ENCODE measurements at places on chromosomes 16 and 17.
A peak's percentile ranks its signal among the peaks of the same experiment; 100 is the strongest.

DNA sequence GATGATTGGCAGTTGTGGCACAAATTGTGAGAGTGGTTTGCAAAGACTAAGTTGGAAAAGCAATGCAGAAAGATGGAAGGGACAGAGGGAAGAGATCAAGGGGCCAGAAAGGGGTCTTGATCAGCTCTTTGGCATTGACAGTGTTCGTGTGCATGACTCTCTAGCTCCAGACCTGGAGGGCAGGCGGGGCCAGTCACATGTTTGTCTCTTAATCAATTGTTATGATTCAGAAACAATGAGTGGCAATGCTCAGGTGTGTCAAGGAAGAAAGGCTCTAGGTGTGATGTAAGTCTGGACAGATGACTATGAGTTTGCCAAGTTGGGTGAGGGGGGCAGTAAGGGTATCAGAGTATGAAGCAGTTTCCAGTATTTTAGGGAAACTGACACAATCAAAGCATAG lies 32.1 kb downstream of the WSB1 start:
- no peak for ATAC-seq

GRCh38 chr16:6309271-6309670 lies 1023.4 kb upstream of the RBFOX1 start:
- ATAC-seq = no peak

DNA sequence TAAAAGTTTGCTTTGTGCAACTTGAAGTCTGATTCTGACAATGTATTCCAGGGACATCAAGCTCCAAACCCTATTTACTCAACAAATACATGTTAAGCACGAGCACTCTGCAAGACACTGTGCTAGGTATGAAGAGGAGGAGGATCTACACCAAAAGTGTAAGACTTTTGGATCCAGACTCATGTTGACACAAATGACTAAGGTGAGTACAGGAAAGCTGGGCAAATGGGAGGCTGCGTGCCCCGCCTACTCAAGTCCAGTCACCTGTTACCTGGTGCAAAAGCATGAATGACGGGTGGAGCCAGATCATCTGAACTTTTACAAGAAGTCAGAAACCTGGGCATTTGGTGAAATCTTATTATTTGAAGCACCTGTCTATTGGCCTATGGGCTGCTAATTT lies 120.7 kb downstream of the ABCC12 start:
- ATAC-seq = no peak

- no peak for ATAC-seq
Observed at GRCh38 chr17:3955673-3955988, 8.6 kb downstream of the ATP2A3 start.

GRCh38 chr17:57562184-57562698 lies 182.9 kb downstream of the CCDC182 start:
- no peak for ATAC-seq

- ATAC-seq = peak; percentile 73
Observed at GRCh38 chr17:41811549-41812380, at the start of gene P3H4. P3H4 (minus strand) TSS chr17:41811949; CDS start chr17:41811915, 34 bp downstream.

GRCh38 chr16:74874912-74875546 lies 100.4 kb upstream of the FA2H start:
- no peak for ATAC-seq

GRCh38 chr17:30780343-30780742 lies 44.1 kb downstream of the CRLF3 start:
- ATAC-seq = no peak

DNA sequence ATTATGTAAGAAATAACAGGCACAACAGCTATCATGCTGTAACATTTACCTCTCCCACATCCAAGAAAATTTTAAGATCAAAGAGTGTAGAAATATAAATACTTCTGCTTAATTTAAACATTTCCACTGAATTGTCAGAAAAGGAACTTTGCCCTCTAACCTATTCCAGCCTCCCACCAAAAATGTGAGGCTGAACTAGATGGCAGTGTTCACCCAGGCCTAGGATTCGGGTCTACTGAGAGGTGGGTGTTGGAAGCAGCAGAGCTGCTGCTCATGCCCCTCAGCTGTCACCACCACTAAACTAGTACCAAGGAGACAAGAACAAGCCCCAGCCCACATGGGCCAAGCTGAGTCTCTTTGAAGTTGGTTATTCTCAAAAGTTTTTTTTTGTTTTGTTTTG lies 11.3 kb downstream of the CIAPIN1 start:
- no peak for ATAC-seq

GRCh38 chr17:51761105-51761504 lies 397.4 kb downstream of the CA10 start:
- no peak for ATAC-seq

GRCh38 chr16:49834531-49835151 lies 21.3 kb downstream of the ZNF423 start:
- peak; percentile 36 for ATAC-seq

GRCh38 chr16:31393056-31393455 lies at the start of gene ITGAD:
ITGAD (plus strand) TSS chr16:31393335; CDS start chr16:31393361, 26 bp downstream.
- no peak for ATAC-seq

- ATAC-seq = no peak
Observed at GRCh38 chr17:75485688-75486087, 29.3 kb downstream of the TMEM94 start.

DNA sequence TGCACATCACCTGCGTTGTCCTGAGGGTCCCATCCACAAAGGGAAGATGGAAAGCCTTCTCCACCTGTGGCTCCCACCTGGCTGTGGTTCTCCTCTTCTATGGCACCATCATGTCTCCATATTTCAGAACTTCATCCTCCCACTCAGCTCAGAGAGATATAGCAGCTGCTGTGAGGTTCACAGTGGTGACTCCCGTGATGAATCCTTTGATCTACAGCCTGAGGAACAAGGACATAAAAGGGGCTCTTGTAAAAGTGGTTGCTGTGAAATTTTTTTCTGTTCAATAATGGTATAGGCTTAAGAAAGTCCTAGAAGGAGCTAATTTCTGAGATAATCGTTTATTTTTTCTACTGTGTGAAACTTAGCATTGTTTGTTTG lies 18.7 kb downstream of the ZNF200 start:
- ATAC-seq = no peak

DNA sequence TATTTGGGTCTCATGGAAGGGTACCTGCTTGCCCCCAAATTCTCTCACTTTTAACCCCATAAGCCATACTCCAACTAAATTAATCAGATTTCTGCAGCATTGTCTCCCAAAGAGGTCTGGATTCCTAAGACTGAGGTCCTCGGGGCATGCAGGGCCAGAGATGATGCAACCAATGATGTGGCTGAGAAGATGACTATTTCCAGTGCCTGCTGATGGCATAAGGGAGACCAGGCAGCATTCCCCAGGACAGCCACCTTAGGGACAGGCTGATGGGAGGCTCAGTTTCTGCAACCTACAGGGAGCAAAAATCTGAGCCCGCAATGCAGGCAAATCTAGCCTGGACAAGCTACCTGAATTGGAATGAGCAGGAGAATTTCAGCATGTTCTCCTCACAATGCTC lies 76.8 kb upstream of the ASIC2 start:
- no peak for ATAC-seq

- ATAC-seq = no peak
Observed at GRCh38 chr16:90020260-90020837, 1.1 kb upstream of the DBNDD1 start.

GRCh38 chr17:4161192-4161966 lies 18.4 kb downstream of the CYB5D2 start:
- ATAC-seq = peak; percentile 54

DNA sequence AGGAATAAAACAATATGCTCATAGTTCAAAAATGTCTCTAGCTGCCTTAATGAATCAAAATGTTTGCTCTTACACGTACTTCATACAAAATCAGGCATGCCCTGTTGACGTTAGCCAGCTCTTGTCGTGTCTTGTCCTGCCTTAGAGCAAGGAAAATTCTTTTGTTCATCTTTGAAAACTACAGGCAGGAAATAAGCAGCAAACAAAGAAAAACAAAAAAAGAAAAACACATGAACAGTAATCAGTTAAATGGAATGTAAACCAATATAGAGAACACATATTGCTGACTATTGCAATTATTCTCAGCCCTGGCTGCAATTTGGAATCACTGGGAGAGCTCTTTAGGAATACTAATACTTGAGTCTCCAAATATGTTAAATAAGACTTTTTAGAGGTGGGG lies 1.7 kb downstream of the CAPNS2 start:
- ATAC-seq = no peak

- ATAC-seq = no peak
Observed at GRCh38 chr17:64694207-64694606, 32.1 kb upstream of the SMURF2 start.

DNA sequence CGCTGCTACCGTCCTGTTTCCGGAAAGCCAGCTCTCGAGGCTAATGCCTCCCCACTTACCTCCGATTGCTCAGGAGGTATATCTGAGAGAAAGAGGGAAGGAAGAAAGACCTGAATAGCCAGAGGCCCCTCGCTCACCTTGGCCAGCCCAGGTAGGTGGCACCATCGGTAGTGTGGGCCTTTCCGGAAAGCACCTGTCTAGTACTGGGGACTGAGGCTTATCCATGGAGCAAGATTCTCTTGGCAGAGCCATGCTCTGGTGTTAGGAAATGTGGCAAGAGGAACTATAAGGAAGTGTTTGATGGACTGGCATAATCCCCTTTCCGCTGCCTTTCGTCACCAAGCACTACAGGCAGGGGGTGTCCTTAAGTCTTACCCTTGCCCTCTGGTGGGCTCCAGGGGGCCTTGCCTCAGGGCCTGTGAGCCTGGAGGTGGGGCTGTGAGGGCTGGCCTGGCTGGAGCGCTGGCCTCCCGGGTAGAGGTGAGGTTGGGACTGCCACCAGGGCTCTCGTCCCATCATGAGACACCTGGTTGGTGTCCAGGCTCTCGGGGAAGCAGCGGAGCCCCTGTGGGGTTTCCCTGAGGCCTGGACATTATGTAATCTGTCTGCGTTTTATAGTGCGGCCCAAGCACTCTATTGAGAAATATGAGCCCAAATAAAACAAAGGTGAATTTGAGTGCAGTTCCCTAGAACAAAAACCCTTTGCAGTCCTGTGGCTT lies 2.9 kb downstream of the CMIP start:
- no peak for ATAC-seq

- ATAC-seq = peak; percentile 92
Observed at GRCh38 chr16:4972938-4973587, 14.9 kb downstream of the SEC14L5 start.

GRCh38 chr17:57858838-57859237 lies 9.0 kb upstream of the MRPS23 start:
- ATAC-seq = no peak

DNA sequence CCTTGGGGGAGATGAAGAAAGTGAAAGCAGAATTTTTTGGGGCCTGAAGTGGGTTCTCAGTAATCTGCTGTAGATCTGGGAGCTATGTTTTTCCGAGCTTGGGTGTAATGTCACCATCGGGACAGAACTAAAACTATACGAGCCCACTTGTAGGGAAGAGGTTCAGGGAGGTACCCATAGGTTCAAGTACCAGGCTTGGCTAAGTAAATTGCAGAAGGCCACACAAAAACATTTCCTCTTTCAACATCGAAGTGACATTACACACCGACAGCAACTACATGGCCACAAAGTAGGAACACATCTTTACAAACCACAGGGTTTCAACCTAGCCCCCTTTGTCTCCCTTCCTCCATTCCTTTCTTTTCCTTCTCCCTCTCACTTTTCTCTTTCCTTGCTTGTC lies 10.2 kb upstream of the ASIC2 start:
- ATAC-seq = no peak

DNA sequence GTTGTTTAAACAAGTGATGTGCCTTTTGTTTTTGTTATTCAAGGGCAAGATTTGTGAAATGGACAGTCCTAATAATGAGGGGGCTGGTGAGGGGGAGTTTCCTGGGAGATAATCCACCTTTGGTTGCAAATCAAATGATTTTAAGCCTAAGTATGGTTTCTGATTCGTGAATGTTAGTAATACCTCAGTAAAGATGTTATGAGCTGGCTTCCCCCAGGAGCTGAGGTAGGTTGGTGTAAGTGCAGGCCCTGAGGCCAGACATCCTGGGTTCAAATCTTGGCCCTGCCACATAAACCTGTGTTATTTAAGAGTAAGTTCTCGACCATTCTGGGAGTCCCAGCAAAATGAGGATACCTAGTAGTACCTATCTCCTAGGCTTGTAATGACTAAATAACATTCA lies 1.5 kb downstream of the SNX29 start:
- ATAC-seq = no peak

DNA sequence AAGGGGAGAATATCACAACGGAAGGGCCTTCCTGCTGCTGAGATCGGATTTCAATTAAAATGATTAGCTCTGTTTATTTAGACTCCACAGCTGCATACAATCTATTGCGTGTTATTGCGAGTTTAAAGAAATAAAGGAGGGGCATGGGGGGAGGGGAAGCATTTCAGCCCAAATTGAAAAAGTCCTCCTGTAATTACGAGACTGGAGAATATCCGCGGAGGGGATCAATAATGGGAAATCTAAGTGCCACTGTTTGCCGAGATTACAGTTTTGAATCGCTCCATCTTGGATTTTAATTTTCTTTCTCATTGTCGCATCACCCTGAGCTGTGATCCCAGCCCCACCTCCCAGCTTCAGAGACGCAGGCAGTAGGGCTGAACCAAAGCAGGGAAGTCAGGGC lies 15.7 kb upstream of the RPL38 start:
- peak; percentile 24 for ATAC-seq

DNA sequence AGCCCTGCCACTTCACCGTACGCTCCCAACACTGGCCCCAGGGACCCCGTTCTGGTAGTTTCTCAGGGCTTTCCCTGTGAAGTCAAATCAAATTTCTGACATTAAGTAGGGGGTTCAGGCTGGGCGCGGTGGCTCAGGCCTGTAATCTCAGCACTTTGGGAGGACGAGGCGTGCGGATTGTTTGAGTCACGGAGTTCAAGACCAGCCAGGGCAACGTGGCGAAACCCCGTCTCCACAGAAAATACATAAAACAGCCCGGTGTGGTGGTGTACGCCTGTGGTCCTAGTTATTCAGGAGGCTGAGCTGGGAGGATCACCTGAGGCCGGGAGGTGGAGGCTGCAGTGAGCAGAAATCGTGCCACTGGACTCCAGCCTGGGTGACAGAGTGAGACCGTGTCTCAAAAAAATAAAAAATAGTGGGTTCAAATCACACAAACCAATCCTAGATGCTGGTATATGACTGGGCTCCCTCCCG lies 632 bp downstream of the CYBC1 start:
- no peak for ATAC-seq

GRCh38 chr17:69874175-69874670 lies 200.8 kb upstream of the KCNJ16 start:
- no peak for ATAC-seq

- ATAC-seq = no peak
Observed at GRCh38 chr17:82248815-82249674, 20.2 kb downstream of the SLC16A3 start.
